NCI-H1092 (cell line): ENCODE measurements at places on chromosomes 7 and 10.

GRCh38 chr7:128783143-128783861, 7.7 kb upstream of the OPN1SW start:
- no peak for DNase-seq

DNA sequence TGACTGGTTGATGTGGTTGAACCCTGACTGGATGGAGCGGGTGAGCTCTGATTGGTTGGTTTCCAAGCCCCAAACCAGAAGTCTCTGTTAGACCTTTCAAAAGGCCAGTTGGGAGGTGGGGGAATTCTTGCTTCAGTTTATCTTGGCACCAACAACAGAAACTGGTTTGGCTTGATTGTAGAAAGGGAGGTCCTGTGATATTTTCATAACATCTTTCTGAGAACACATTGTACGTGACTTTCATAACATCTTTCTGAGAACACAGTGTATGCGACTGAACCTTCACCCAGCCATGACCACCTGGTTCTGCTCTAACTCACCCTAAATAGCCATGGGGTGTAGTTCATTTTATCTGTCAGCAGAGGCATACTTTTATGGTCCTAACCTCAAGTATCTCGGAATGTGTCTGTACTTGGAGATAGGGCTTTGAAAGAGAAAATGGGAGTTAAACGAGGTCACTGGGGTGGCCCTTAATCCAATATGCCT, 88.3 kb downstream of the GALNT17 start:
- no peak for DNase-seq

- DNase-seq: no peak
Observed at GRCh38 chr10:13672548-13672947, 85.8 kb downstream of the PRPF18 start.

GRCh38 chr10:6543431-6544005, 36.6 kb downstream of the PRKCQ start:
- no peak for DNase-seq

- peak; percentile 17 for DNase-seq
Observed at GRCh38 chr10:92965314-92965713, 95.3 kb upstream of the CYP26C1 start.

GRCh38 chr10:123848564-123849457, 42.8 kb downstream of the CPXM2 start:
- no peak for DNase-seq

GRCh38 chr10:104875561-104875960, 234.5 kb downstream of the SORCS3 start:
- DNase-seq: no peak

GRCh38 chr7:11206177-11206899, 232.7 kb downstream of the PHF14 start:
- no peak for DNase-seq
